Progenitor cell of endocrine pancreas (in vitro differentiated cells): ENCODE measurements at places on chromosomes 12 and 14.
A peak's percentile ranks its signal among the peaks of the same experiment; 100 is the strongest.

- H3K4me3 ChIP-seq: no peak overlapping the region
- H3K4me1 ChIP-seq: no peaks in the 10 kb centered on the region
- H3K27ac ChIP-seq: peak overlapping the region; percentile 40
- H3K36me3 ChIP-seq: peaks cover 17% of the 10 kb centered on the region
- H3K27me3 ChIP-seq: no peaks in the 10 kb centered on the region
Observed at GRCh38 chr14:64117671-64118402, 176.3 kb downstream of the ESR2 start.

DNA sequence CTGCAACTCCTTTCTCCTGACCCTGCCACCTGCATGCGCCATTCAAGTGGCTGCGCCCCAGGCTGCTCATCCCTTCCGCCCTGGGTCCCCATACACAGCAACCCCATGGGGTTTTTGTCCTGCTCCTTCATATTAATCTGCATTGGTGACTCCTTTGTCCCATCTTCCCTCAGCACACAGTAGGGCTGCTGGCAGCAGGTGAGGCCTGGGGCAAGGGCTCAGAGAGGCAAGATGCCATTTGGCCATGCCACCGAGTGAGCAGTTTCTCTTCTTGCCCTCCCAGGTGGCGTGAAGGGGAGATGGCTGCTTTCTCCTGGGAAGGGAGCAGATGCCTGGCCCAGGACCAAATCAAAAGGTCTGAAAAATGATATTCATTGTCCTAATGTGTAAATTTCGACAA, 9.1 kb downstream of the RTL1 start:
- DNase-seq: no peak
- H3K4me3 ChIP-seq: no peak overlapping the region
- peaks cover 12% of the 10 kb centered on the region for H3K36me3 ChIP-seq
- H3K4me1 ChIP-seq: peaks cover 50% of the 10 kb centered on the region

DNA sequence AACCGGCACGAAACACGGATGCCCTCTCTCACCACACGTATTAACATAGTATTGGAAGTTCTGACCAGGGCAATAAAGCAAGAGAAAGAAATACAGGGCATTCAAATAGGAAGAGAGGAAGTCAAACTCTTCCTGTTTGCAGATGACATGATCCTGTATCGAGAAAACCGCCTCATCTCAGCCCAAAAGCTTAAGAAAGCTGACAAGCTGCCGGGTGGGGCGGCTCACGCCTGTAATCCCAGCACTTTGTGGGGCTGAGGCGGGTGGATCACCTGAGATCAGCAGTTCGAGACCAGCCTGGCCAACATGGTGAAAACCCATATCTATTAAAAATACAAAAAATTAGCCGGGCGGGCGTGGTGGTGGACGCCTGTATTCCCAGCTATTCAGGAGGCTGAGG, 17.7 kb downstream of the OR6S1 start:
- H3K27me3 ChIP-seq: peaks cover 71% of the 10 kb centered on the region
- DNase-seq: no peak
- no peaks in the 10 kb centered on the region for H3K36me3 ChIP-seq
- H3K27ac ChIP-seq: no peak overlapping the region

GRCh38 chr12:126248871-126249403, 1183.7 kb downstream of the AACS start:
- no peaks in the 10 kb centered on the region for H3K4me1 ChIP-seq
- no peak overlapping the region for H3K4me3 ChIP-seq
- H3K27me3 ChIP-seq: peaks cover 9% of the 10 kb centered on the region
- no peaks in the 10 kb centered on the region for H3K36me3 ChIP-seq

DNA sequence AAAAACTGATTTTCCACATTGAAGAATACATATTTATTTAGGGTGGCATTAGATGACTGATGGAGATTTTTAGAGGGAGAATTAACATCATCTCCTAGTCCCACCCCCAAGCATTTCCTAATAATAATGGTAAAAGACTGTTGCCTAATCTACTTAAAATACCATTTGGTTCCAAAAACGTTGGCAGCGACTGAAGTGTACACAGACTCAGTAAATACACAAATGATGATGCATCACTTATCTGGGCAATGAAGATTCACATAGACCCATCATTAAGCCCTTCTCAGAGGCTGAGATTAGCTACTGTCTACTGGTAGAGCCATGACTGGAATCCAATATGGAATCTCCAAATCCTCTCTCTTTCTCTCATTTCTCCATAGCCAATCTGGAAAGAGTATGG, 18.2 kb downstream of the RTN1 start:
- no peak overlapping the region for H3K27ac ChIP-seq
- H3K36me3 ChIP-seq: no peaks in the 10 kb centered on the region
- no peaks in the 10 kb centered on the region for H3K4me1 ChIP-seq
- H3K4me3 ChIP-seq: no peak overlapping the region
- DNase-seq: no peak
- no peaks in the 10 kb centered on the region for H3K27me3 ChIP-seq

GRCh38 chr14:52906141-52906601, 44.7 kb downstream of the FERMT2 start:
- no peak for DNase-seq
- no peaks in the 10 kb centered on the region for H3K4me1 ChIP-seq
- H3K27ac ChIP-seq: no peak overlapping the region

- no peak for DNase-seq
- no peak overlapping the region for H3K4me3 ChIP-seq
- H3K4me1 ChIP-seq: no peaks in the 10 kb centered on the region
- peak overlapping the region; percentile 62 for H3K27ac ChIP-seq
- H3K27me3 ChIP-seq: no peaks in the 10 kb centered on the region
- peaks cover 28% of the 10 kb centered on the region for H3K36me3 ChIP-seq
Observed at GRCh38 chr12:64716371-64716770, 42.8 kb downstream of the GNS start.
